ENCODE measurements at places on chromosomes 4 and X.

GRCh38 chrX:74492720-74493201 is 71.5 kb downstream of the SLC16A2 start:
- no peak for DNase-seq

DNA sequence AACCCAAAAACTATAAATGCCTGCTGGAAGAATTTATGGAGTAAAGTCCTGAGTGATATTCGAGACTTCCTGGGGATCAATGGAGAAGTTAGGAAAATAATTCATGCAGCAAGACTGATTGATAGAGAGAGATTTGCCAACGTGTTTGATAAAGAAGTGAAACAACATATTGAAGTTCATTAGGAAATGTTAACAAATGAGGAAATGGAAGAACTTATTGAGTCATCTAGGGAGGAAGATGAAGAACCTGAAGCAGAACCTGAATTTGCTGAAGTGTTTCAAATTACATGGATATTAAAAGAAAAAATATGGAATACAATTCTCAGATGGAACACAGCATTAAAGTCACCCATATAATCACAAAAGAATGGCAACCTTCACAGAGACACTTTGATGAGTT is 39.0 kb downstream of the DDX60 start:
- DNase-seq = no peak

- peak; percentile 21 for DNase-seq
These were observed 64.2 kb downstream of the IRF2 start for GRCh38 chr4:184409911-184410692.

DNA sequence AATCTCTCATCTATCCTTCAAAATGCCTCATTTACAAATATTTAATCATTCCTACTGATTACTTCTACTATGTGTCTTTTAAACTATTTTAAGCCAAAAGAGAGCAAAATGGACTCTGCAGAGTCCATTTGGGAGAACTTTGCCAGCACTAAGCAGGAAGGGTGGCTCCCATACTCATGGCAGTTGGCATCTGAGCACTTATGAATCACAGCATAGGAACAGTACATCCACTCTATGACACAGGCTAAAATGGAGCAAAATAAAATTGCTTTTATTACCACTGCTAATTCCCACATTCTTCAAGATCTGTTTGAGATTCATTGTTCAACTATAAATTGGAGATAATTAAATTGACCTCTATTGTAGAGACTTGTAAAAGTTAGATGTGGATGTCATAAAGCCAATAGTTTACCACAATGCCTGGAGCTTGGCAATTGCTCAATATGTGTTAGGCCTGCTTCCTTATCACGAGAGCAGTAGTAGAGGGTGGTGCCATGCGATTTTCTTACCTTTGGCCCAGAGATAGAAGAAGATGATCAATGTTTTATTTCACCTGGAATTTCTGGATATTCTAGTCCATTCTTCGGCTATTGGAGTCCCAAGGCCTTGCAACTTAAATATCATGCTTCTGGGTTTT is 19.1 kb downstream of the HPGD start:
- DNase-seq = no peak

- DNase-seq = no peak
These were observed 73.2 kb upstream of the AMOT start for GRCh38 chrX:112913807-112914206.

DNA sequence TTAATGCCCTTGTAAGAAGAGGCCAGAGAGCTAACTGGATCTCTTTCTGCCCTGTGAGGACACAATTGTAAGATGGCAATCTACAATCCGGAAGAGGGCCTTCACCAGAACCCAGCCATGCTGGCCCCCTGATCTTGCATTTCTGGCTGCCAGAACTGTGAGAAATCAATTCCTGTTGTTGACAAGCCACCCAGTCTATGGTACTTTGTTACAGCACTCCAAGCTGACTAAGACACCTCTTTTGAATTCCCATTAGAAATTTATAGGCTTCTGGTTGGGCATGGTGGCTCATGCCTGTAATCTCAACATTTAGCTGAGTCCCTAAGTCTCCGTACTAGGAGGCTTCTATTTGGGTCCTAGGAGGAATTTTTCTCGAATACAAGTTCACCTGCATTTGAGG is 48.8 kb upstream of the RELL1 start:
- no peak for DNase-seq

- DNase-seq = no peak
These were observed 193.5 kb downstream of the PDGFC start for GRCh38 chr4:156778093-156778492.

DNA sequence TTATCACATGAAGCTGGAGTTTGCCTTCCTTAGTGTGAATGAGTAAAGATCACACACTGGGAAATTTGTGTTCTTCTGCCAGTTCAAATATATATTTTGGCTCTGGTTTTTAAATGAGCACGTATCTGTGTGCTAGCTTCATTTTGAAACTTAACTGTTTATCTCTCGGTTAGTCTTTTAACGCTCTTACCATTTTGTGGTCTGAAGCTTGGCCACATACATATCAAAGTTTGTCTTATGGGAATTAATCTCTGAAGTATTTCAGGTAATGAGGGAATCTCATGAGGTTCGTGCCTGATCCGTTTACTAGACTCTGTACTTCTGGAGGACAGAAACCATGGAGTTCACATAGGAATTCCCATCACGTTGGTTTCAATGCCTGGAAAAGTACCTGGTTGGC is 13.8 kb downstream of the ATP10D start:
- DNase-seq = no peak

GRCh38 chr4:163662768-163663167 is 168.3 kb downstream of the TMA16 start:
- DNase-seq = no peak

DNA sequence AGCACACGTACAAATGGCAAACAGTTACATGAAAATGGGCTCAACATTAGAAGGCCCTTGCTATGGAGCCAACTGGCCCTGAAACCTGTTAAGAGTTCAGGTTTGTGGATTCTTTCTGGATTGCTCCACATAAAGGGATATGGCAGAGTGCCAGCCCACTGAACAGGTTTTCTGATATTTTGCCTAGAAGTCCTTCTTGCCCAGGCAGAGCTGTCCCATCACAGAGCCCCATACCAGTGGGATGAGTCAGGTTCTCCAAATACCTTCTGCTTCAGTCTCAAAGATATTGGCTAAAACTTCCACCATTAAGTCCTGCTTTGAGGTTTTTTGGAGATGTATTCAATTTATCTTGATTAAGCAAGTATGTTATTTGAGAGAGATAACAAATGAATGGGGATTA is 146.8 kb upstream of the IL1RAPL2 start:
- DNase-seq = no peak

- DNase-seq = no peak
These were observed 677.3 kb downstream of the FSTL5 start for GRCh38 chr4:161486461-161486860.

DNA sequence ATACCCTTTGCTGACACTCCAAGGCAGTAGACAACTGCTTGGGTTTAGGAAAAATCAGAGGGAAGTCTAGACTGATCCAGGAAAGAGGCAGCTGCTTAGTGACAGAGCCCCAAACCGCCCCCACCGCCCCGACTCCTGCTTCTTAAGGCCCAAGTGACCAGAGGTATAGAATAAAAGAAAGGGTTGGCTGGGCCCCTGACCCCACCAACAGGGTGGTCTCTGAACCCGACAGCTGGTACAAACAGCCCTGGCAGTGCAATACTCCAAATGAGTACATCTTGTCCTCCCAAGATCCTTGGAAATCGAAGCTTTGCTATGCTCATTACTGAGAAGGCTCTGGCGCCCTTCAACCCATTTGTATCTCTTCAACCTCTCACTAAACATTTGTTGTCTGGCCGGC is 78.1 kb upstream of the PLAC1 start:
- DNase-seq = no peak

GRCh38 chrX:22105231-22105630 is 73.1 kb downstream of the PHEX start:
- no peak for DNase-seq

DNA sequence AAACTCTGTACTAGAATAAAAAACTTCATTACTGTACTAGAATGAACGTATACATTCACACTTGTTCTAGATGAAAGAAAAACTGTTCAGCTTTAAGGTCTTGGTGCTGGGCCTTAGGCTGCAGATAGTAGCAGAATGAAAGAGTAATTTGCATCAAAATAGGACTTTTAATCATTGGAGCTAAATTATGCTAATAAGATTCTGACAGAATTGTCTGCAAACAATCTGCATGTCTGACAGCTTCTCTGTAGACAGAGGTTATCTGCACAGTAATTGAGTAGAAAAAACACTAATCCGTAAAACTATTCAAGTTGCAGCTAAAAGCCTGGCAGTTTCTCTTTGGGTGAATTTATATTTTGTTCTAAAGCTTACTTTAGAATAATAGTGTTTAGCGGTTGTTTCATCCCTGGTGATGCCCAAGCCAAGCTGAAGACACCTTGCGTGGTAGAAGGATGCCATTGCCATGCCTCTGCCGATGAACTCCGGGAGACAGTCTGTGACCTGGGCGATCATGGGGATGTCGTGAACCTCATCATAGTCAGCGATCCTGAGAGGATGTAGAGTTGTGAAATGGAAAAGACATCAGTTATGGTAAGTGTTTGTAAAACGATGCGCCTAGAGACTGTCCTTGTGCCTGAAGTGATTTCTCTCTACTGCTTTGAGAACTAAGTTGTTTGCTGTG is 25.3 kb downstream of the LRP2BP start:
- DNase-seq = no peak

- no peak for DNase-seq
These were observed 1323.4 kb downstream of the C4orf33 start for GRCh38 chr4:130419211-130419975.

DNA sequence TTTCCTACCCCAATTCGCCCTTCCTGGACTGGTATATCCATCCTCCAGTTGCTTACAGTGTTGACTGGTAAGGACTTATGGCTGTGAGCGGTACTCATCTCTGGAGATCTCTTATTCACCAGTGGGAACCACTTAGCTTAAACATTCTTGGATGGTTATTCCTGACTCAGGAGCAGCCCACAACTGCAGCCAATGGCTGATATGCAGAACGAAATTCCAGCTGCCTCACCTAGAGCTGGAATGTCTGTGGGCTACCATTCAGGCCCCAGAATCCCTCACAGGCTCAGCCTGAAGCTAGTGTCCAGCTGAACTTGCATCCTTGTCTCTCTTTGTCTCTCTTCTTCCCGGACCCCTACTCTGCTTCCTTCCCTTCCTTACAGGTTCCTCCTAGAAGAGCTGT is 138.9 kb upstream of the SMIM31 start:
- DNase-seq = no peak

- no peak for DNase-seq
These were observed 12.6 kb downstream of the SGMS2 start for GRCh38 chr4:107837317-107837716.

DNA sequence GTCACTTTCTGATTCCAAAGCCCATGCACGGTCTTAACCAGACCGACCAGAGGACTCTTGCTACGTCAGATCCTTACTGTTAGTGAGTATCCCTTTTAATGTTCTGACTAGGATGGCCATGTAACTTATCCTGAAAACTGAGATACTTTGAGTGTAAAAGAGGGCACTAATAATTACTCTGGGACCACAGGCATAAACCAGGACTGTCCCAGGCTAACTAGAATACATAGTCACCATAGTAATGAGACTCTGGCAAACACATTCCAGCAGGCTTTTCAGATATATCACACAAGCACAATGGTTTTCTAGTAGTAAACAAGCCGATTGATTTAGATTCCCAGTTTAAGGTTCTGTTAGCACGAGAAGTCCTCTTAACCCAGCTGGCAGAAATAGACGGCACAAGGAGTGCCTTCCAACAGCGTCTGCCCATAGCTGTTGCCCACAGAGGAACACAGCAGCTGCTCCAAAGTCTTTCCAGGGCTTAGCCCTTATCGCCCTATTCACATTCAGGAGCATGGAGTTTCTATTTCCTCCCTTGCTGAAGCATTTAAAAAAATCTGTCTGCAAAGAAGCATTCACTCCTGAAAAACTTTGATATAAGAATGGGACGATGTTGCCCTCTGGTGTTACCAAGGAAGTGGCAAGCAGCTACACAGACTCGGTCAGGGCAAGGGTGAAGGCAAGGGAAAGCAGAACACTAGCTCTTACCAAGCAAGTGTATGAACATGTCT is 92.4 kb downstream of the CXCL13 start:
- DNase-seq = no peak

GRCh38 chrX:42020225-42020624 is 96.9 kb upstream of the CASK start:
- DNase-seq = no peak

DNA sequence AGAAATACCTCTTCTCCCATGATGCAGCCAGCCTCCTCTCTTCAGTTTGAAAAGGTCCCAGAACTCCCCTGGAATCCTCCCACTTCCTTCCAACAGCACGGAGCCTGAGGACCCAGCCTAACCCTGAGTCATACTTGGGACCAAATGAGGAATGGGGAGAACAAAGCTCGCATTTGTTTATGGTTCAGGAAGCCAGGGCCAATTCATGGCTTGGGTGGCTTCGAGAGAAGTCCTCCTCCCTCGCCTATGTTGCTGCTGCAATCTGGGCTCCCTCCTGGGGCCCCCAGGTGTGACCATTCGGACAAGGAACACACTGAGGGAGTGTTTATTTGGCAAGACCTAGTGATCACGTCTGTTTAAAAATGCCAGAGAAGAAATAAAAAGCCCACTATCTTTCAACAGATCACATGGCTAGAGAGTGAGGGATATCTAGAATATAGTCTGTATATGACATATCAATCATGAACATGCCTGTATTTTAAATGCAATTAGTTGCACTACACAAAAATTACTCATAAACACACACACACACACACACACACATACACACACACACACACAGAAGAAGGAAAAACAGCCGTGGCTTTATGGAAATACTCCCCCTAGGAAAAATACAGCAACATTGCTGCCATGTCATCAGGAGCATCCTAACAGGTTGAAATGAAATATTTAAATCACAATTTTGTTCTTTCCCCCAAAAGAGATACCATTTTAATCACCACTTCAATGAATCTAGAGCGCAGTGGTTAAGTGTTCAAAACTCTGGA is 155.7 kb upstream of the MAP3K15 start:
- no peak for DNase-seq

DNA sequence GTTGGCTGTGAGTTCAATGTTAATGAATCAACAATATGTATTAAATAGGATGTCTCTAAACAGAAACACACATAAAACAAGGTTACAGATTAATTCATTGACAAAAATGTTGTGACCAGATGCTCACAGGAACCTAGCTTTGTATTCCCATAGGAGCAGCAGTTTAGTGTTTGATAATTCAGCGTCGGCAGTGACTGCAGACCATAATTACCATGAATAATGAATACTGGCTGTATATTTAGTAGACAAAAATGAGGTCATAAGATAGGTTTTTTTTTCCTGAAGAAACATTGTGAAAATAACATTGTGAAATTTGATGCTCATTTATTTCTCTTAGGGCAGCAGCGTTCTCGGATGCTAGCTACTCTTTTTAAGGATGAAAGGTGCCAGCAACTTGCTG is 27.8 kb downstream of the COPS4 start:
- DNase-seq = no peak

- DNase-seq = no peak
These were observed 312.8 kb downstream of the TENM3 start for GRCh38 chr4:182555997-182556418.

GRCh38 chrX:150224676-150225075 is 138.4 kb upstream of the MAMLD1 start:
- DNase-seq = no peak
